ENCODE measurements at places on chromosomes 4 and X.

DNA sequence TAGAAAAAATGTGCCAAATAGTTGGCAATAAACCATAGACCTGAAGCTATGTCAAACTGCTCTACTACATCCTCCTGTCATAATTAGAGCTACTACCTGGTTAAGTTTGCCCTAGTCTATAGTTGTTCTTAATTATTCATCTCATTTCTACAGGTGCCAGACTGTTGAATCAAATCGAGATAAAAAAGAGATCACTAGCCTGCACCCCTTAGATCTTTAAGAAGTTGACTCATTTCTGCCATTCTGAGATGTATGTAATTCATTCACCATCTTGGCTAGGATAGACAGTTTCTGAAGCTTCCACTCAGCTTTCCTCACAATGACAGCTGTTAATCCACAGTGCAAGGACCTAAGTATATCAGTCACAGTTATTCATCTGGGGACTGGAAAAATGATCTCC, 452.1 kb upstream of the BOD1L1 start:
- DNase-seq = no peak

DNA sequence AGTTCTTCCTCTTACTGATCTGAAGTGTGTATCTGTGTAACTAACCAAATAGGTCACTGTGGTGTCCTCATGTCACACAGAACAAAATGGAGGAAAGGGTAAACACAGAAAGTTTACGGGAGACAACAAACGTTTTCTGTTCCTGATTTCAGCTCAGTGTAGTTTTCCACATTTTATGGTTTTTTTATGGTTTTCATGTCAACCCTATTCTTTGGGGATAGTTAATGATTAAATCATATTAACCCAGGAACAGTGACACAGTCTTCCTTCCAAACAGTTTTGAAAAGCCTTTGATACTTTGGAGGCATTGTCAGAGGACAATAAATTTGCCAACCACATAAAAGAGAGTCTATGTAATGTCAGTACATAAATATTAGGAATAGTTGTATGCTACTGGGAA, 4.2 kb downstream of the LNX1 start:
- no peak for DNase-seq

GRCh38 chrX:109635146-109635545, 10.2 kb upstream of the KCNE5 start:
- no peak for DNase-seq

GRCh38 chrX:96455078-96455477, 229.6 kb upstream of the DIAPH2 start:
- no peak for DNase-seq
